ENCODE measurements at places on chromosomes 6 and 20. TPM values are rescaled to one million over a fixed set of nuclear protein-coding genes. Genes with fewer than 3 reads are reported as not detected.

GRCh38 chr6:42624601-42625000 is 60.8 kb downstream of the UBR2 start:
- DNase-seq = no peak

The YWHAB gene
- 240 TPM for polyA plus RNA-seq

DNA sequence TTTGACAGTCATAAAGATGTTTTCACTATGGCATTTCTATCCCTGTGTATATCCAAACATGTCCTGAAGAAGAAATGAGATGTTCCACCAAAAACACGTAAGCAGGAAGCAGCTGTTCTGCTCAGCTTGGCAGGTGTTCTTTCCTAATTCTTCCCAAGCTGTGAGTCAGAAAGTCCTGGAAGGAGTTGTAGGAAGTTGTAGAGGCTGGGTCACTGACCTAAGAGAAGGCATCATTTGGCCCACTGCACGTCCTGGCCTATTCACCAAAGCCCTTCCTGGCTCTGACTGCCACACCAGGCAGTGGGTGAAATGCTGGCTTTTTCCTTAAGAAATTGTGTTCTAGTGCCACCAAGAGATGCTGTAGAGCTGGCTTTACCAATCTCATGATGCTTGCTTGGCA is 40.3 kb downstream of the STX11 start:
- no peak for DNase-seq

DNA sequence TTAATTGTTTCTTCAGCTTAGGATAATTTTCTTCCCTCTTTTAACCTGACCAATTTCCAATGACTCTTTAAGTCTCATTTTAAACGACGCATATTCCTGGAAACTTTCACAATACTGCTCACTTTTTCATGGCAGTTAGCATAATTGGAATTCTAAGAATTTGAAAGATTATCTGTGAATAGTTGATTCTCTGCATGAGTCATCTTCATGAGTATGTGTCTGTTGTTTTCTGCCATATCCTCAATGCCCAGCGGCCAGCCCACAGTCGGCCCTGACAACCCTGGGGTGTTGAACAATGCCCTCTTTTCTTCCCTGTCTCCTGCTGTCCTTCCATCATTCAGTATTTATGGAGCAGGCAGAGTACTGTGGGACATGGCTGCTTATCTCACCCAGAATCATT is 554.2 kb downstream of the CDH26 start:
- DNase-seq = no peak

DNA sequence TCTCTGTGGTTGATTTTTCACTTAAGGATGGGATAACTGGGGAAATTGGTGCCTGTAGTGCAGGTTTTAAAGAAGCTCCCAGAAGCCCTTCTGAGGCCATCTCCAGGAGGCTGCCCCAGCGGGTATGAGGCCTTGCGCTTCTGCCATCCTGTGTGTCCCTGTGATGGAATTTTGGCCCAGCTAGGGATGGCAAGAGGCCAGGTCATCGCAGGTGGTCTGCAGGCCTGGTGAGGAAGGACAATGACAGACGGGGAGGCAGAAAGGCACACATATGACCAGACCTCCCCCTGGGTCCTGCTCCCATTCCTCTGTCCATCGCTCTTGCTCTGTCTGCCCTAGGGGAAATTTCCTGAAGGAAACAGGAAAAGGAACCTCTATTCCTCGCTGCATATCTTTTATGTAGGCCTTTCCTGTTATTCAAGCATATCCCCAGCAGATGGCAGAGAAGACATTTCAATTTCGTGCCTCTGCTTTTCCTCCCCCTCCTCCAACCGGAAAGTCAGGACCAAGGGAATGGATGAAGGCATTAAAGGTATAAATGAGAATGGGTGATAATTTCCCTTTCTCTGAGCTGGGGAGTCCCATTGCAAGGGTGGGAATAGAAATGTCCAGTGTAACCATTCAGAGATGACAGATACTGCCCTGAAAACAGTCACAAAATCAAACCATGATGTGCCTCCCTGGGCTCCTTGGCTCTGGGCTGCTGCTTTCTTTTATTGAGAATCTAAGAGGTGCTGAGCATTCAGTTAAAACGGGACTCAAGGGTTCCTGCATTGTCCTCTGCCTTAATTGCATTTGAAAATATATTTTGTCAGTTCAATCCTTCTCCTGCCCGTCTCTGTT is 17.6 kb upstream of the HLA-F start:
- DNase-seq = no peak

The C20orf204 gene
- 0.43 TPM for polyA plus RNA-seq

DNA sequence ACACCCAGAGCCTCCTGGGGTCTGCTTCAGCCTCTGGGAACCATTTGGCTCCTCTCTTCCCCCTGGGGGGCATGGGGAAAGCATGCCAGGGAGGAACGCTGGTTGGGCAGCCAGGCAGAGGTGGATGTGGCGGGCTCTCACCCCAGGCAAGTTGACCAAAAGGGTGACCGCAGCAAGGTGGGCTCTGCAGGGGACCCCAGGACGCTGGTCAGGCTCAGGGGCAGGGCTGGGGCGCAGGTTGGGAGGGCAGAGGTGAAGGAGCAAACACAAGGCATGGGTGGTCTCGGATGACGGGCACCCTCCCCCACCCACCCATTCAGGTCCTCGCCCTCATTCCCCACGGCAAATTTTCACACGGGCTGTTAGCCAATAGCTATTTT is 30.2 kb upstream of the MRGBP start:
- no peak for DNase-seq

- DNase-seq = no peak
Observed at GRCh38 chr6:121395736-121396135, 39.7 kb upstream of the GJA1 start.

The SMOC2 gene
- 25.7 TPM for polyA plus RNA-seq

DNA sequence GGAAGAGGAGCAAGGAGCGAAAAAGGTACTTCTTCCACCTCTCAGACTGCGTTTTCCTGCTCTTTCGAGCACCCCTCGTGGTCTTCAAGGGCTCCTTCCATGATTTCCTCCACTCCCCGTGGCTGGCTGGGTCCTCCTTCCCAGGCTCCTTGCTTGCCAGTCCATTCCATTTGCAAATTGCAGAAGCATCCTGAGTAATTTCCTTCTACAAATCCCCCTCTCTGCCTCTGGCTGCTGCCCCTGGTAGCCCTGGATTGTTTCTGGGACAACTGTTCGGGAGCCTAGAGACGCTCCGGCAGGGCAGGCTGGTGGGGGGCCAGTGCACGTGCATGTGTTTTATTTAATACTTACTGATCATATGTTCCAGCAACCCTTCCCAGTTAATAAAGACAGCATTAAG is 173.1 kb downstream of the ZMYND8 start:
- no peak for DNase-seq

The TRIM31 gene
- not detected for polyA plus RNA-seq

- no peak for DNase-seq
Observed at GRCh38 chr6:25053875-25054371, 118.2 kb upstream of the RIPOR2 start.

The IL17F gene
- polyA plus RNA-seq = 0.33 TPM

The CST5 gene
- polyA plus RNA-seq = 0.97 TPM

- DNase-seq = no peak
Observed at GRCh38 chr20:45101333-45101850, 465 bp upstream of the KCNS1 start.

- DNase-seq = no peak
Observed at GRCh38 chr20:35698298-35699126, 640 bp downstream of the NFS1 start.

DNA sequence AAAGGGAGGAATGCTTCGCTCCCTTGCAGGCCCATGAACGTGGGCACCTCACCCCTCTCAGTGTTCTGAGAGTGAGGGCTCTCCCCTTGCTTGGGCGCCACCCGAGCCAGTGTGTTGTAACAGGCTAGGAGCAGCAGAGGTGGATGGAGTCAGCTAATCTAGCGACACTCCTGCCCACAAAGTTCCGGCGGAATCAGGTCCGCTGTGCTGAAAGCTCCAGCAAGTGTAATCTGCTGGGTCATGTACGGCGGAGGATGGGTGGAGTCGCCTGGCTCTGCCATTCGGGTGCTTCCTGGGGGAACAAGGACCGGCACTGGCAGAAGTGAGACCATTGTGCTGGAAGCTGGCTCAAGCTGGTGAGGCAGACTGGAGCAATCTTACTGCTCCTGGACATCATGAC is 1310.1 kb downstream of the EPHA7 start:
- no peak for DNase-seq

- DNase-seq = no peak
Observed at GRCh38 chr6:106667022-106667402, 37.6 kb downstream of the QRSL1 start.

- no peak for DNase-seq
Observed at GRCh38 chr20:41643504-41643938, 25.3 kb upstream of the CHD6 start.

The KCNQ2 gene
- polyA plus RNA-seq = 4.9 TPM

DNA sequence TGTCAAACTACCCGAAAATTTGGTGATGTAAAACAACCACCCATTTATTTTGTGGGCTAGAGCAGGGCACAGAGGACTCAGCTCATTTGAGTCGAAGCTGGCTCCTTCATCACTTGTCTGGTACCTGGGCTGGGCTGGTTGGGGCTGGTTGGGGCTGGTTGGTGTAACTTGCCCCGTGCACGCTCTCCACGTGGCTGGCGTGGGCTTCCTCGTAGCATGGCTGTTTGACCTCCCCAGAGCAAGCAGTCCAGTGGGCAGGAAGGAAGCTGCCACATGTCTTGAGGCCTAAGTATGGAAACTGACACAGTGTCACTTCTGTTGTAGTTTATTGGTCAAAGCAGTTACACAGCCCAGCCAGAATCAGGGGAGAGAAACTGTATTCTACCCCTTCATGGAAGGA is 27.1 kb downstream of the BCAS4 start:
- DNase-seq = no peak

DNA sequence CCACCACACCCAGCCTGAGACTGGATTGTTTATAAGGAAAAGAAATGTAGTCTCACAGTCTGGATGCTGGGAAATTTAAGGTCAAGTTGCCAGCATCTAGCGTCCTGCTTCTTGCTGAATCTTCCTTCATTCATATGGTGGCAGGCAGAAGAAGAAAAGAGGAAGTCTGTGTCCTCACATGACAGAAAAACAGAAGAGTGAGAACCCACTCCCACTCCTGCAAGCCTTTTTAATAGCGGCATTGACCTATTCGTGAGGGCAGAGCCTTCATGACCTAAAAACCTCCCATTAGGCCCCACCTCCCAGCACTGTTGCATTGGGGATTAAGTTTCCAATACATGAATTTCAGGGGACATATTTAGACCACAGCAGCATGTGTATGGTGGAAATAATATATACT is 160.8 kb upstream of the BMP2 start:
- no peak for DNase-seq

DNA sequence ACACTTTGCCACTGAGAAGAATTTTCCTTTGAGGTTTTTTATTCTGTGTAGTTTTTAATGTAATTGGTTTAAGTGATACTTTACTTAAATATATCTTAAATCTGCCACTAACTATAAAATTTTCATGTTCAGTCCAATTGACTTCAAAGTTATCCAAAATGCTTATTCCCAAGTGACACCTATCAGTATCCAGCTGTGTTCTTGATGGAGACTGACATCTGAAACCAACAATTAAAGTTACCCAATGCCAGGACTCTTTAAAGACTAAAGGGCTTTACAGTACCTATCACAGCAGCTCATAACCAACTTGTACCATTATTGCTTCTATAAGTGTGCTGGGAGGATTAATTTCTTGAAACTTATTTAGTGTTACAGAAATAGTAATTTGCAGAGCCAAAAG is 13.8 kb upstream of the EYA4 start:
- DNase-seq = no peak

The KIF3B gene
- 49.1 TPM for polyA plus RNA-seq

DNA sequence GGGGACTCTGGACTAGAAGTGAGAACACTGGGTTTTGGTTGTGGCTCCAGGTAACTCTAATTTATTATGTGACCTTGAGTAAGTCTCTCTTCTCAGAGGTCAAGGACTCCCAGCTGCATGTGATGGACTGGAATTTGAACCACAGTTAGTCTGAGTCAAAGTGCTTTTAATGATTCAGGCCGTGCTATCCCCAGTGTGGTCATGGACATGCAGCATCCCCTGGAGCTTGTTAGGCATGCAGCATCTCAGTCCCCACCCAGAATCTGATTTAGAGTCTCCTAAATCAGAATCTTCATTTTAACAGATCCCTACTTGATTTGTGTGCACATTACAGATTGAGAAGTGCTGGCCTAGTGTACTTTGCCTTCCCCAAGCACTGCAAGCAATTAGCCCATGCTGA is 74.2 kb downstream of the TOX2 start:
- no peak for DNase-seq

- no peak for DNase-seq
Observed at GRCh38 chr6:21383450-21384085, 210.0 kb upstream of the SOX4 start.

- DNase-seq = no peak
Observed at GRCh38 chr6:14992382-14992781, 253.5 kb upstream of the JARID2 start.

The SERPINB1 gene
- 21.8 TPM for polyA plus RNA-seq

- no peak for DNase-seq
Observed at GRCh38 chr6:81750681-81751387, 1.6 kb downstream of the TENT5A start.

DNA sequence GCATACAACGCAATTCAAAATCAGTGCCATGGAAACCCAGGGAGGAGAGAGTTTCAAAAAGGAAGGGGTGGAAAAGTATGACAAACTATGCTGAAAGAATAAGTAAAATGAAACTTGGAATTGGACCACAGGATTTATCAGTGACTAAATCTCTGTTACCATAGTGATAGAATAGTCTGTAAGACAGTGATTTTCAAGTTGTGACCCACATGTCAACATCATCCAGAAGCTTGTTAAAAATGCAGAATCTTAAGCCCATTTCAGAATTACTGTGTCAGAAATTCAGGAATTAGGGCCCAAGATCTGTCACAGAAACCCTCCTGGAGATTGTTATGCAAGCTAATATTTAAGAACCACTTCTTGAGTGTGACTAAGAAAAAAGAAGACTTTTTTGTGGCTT is 417.7 kb upstream of the JAG1 start:
- DNase-seq = no peak

The MLIP gene
- polyA plus RNA-seq = 0.51 TPM

- no peak for DNase-seq
Observed at GRCh38 chr6:169862043-169862891, 110.8 kb downstream of the ERMARD start.

GRCh38 chr20:4766631-4767030 is 44.9 kb downstream of the PRND start:
- DNase-seq = no peak

DNA sequence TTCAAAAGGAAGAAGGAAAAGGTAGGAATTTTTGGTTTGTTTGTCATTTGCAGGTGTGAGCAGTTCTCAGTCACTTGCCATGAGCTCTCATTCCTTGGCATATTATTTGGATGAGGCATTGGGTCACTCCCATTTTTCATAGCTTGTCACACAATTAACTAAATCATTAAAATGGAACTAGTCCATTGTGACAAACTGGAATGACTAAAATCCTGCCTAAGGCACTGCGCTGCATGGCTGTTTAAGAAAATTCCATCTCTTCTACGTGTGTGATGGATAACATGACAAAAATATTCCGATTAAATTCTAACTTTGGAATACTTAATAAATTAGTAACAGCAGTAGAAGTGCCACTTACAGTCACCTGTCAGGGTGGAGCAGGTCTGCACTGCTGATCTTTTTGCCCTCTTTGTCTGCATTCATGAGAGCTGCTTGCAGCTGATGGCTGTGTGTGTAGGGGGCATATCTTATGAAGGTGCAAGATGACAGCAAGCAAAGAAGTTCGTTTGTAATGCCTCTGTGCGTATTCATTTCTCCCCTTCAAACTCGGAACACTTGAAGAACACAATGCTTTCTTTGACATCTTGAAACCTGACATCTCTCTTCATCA is 1292.6 kb upstream of the MAP3K7 start:
- DNase-seq = no peak

The DNMT3B gene
- polyA plus RNA-seq = 6.4 TPM

The ZSWIM1 gene
- 13.4 TPM for polyA plus RNA-seq

The CD24 gene
- 1,256 TPM for polyA plus RNA-seq
